ENCODE measurements at places on chromosomes 12 and 14. TPM values are rescaled to one million over a fixed set of nuclear protein-coding genes. Genes with fewer than 3 reads are reported as not detected.

- DNase-seq: no peak
Measured at GRCh38 chr14:80930836-80931389, 10.6 kb downstream of the CEP128 start.

- no peak for DNase-seq
Measured at GRCh38 chr12:121224591-121224990, 14.7 kb downstream of the P2RX4 start.

GRCh38 chr12:2347137-2347843, 294.5 kb downstream of the CACNA1C start:
- no peak for DNase-seq

The LPAR5 gene
- total RNA-seq: 1.6 TPM

The GLT8D2 gene
- 9.9 TPM for total RNA-seq

DNA sequence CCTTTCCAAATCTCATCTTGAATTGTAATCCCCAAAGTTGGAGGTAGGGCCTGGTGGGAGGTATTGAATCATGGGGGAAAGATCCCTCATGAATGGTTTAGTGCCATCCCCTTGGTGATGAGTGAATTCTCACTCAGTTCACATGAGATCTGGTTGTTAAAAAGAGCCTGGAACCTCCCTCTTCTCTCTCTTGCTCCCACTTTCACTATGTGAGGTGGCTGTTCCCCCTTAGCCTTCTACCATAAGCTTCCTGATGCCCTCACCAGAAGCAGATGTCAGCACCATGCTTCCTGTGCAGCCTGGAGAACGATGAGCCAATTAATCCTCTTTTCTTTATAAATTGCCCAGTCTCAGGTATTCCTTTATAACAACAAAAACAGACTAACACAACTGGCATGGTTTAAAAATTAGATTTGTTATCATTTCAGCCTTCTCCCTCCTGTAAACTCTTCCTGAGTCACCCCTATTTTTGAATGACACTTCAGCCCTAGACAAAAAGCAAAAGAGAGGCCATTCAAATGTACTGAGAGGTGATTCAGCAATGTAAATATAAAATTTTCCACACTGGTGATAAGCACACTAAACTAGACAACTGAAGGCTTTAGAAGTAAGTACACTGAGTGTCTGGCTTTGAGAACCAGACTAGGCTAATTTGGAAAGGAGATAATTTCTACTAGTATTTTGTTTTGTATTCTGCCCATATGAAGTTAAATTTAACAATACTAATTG, 212.1 kb upstream of the ABCD2 start:
- DNase-seq: no peak

- DNase-seq: no peak
Measured at GRCh38 chr12:127257366-127257935, 1009.5 kb upstream of the TMEM132C start.

DNA sequence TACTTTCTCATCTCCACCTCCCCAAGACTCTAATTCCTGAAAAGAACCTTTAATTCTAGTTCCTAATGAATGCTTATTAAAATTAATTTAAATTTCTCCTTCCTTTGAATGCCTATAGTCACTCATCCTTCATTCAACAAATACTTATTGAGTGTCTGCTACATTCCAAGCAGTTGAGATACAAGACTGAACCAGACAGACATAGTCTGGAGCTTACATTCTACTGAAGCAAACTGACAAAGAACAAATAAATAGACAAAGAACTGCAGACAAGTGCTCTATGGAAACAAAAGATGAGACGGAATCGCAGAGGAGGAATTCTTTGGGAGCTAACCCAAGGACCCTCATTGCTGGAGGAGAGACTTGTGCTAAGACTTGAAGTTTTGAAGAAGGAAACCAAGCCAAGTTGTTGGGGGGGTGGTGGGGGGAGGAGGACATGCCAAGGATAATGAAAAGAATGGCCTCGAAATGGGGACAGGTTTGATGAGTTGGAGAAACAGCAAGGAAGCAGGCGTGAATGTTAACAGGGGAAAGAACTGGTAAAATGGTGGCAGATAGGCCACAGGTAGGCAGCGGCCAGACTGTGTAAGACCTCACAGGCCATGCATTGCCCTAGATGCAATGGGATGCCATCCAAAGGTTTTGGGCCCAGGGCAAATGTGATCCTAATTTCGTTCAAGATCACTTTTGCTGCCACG, 9.7 kb upstream of the TDG start:
- no peak for DNase-seq

The CCDC175 gene
- not detected for total RNA-seq

Data from right atrium auricular region (tissue), 2 donors.